ENCODE measurements at places on chromosomes 1 and 21. TPM values are rescaled to one million over a fixed set of nuclear protein-coding genes. Genes with fewer than 3 reads are reported as not detected.

GRCh38 chr1:59018446-59018845, 234.6 kb upstream of the JUN start:
- no peak for DNase-seq

Gene DMBX1
- not detected for total RNA-seq

Gene FCER1G
- total RNA-seq = 0.71 TPM

- DNase-seq = no peak
Observed at GRCh38 chr1:167704715-167705114, 17.1 kb upstream of the MPZL1 start.

GRCh38 chr1:36869054-36869453, 165.3 kb downstream of the GRIK3 start:
- DNase-seq = no peak

GRCh38 chr1:3307359-3307758, 147.1 kb upstream of the ARHGEF16 start:
- DNase-seq = no peak

DNA sequence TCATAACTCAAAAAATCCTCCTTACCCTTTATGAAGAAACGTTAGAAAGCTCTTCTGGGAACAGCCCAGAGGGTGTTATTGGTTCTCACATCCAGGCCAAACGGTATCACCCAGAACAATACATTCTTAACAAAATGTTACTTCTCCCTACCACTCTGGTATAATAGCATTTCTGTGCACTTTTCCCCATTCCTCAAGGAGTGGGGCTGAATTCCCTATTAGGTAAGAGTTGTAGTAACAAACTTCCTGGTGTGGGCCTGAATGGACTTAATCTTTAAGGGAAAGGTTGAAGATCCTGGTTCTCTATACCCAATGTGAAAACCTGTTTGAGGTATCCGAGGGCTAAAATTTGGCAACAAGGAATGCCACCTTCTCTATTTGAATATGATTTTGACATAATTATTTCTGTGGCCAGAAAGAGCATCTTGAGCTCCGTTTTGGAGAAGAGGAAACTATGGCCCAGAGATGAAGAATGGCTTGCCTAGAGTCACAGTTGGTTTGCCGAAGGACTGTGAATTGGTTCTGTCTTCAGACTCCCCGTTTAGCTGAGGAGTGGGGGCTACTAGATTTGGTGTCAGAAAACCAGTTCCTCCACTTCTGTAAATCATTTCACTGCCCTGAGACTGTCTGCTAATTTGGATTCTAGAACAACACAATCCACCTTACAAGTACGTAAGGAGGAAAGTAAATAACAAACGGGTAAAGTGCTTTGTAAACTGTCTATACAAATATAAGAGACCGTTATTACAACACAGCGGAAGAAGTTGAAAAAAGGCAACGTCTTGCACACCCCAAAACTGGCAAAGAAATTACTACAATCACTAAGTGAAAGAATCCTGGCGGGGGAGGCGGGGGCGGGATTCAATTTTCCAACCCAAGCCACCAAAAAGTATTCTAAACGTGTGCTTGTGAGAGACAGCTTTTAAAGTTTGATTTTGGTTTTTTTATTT, 2.3 kb downstream of the ANP32E start:
- no peak for DNase-seq

- DNase-seq = no peak
Observed at GRCh38 chr1:220076861-220077762, 12.5 kb downstream of the BPNT1 start.

DNA sequence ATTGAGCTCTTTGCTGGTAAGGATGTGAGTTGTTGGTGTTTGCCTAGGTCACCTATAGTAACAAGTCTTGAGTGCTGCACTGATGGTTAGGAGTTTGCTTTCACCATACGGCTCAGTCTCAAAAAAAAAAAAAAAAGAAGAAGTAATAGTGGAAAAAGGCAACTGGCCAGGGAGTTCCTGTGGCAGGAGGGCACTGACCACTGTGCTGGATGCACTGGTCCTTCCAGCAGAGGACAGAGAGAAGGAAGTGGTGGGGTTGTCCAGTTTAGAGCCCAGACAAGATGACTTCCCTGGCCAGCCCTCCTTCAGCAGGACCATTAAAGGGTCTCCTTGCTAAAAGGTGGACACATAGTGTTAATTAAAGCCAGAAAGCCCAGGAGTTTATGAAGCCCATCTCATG, 11.9 kb upstream of the PTCH2 start:
- no peak for DNase-seq

Gene PCBP3
- 6.9 TPM for total RNA-seq
